ENCODE measurements at places on chromosomes 4 and X. TPM values are rescaled to one million over a fixed set of nuclear protein-coding genes. Genes with fewer than 3 reads are reported as not detected.

The TCEAL7 gene
- total RNA-seq, result not detected

The CLGN gene
- 5.3 TPM for total RNA-seq

The CISD2 gene
- 37.6 TPM for total RNA-seq

The HSPA4L gene
- total RNA-seq, result 8.5 TPM

The SYP gene
- total RNA-seq, result 3.2 TPM

The UCHL1 gene
- 959 TPM for total RNA-seq

The HMX1 gene
- total RNA-seq, result 0.16 TPM

The KCTD8 gene
- not detected for total RNA-seq

The NSG1 gene
- total RNA-seq, result 4.0 TPM

The COL4A6 gene
- total RNA-seq, result 13.3 TPM

The TRIM60 gene
- not detected for total RNA-seq
